ENCODE measurements at places on chromosomes 5 and 9.

DNA sequence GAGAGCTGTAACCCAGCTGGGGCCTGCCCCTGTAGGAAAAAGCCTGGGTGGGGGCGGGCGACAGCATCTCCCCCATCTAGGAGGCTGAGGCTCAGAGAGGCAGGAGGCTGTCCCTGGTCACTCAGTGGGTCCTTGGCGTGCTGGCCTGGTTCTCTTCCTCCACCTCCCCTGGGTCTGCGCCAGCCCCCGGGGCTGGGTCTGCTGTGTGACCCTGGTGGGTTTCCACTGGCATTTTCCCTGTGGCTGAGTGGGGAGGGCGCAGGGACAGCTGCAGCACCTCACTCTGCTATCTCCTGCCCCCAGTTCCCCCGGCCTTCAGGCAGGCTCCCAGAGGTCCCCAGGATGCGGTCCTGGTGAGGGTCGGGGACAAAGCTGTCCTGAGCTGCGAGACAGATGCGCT lies 59.5 kb upstream of the ASS1 start:
- no peak for DNase-seq

GRCh38 chr9:3848445-3849114 lies 322.8 kb upstream of the RFX3 start:
- no peak for DNase-seq

GRCh38 chr5:138947780-138948179 lies 72.6 kb upstream of the LRRTM2 start:
- DNase-seq, result no peak

GRCh38 chr9:37617832-37618231 lies 25.4 kb upstream of the TOMM5 start:
- no peak for DNase-seq

DNA sequence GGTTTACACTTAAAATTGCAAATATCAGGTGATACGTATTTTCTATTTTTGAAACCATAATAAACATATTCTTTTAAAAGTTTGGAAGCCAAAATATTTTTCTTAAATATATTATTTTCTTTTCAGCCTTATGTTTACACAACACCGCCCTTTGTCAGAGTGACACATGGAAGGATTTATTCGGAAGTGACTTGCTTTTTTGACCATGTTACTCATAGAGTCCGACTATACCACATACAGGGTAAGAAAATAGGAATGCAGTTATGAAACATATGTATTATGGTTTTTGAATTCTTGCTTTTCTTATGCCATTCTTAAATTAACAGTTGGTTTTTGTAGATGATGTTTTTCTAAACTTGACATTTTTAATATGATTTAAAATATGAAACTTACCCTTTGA lies 133.9 kb downstream of the MAN2A1 start:
- no peak for DNase-seq

GRCh38 chr5:78755822-78756429 lies 107.4 kb upstream of the LHFPL2 start:
- no peak for DNase-seq

Measured in stimulated activated CD8-positive, alpha-beta memory T cell treated with anti-CD3 and anti-CD28 coated beads, Interleukin-4, amount 100 ng/mL, for 4 hours (primary cell).